ENCODE measurements at places on chromosomes 16 and 17.

DNA sequence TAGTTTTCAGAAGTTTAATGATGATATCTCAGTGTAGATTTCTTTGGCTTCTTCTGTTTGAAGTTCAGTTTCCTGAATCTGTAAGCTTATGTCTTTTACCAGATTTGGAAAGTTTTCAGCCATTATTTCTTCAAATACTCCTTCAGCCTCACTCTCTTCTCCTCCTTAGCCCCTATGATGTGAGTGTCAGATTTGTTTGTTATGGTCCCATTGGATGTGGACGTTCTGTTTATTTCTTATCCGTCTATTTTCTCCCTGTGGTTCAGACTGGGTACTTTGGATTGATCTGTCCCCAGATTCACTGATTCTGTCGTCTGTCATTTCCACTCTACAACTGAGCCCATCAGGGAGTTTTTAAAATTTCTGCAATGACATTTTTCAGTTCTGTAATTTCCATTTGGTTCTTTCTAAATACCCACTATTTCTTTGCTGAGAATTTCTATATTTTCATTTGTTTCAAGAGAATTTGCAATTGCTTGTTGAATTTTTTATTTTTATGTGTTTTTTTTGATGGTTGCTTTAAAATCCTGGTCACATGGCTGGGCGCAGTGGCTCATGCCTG is 110.9 kb downstream of the SEC14L1 start:
- no peak for DNase-seq

DNA sequence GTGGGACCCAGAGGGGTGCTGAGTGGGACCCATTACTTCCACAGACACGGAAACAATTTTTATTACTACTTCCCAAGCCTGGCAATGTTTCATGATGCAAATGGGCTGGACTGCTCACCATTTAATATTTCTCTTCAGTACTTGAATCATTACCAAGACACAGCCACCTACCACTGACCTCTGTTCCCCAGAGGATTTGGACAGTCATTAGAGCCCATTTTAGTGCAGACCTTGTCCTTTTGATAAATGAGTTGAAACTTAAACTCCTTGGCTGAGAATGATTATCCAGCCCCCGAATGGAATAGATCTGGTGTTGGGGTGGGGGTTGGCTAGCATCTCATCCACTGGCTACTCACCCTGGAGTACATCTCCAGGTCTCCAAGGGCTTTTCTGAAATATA is 33.6 kb upstream of the APOH start:
- DNase-seq, result no peak

DNA sequence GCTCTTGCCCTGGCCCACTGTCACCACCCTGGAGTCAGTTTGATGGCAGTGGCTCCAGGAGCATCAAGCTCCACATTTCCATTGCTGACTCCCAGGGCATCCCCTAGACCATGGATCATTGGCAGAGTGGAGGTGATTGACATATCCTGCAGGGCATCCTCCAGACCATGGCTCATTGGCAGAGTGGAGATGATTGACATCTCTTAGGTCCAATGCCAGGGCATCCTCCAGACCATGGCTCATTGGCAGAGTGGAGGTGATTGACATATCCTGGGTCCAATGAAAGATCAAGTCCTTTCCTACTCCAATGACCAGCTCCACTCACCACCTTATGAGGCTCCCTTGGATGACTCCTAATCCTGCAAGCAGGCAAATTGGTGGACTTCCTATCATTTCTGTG is 174.3 kb upstream of the NLRP1 start:
- DNase-seq, result peak; percentile 54

DNA sequence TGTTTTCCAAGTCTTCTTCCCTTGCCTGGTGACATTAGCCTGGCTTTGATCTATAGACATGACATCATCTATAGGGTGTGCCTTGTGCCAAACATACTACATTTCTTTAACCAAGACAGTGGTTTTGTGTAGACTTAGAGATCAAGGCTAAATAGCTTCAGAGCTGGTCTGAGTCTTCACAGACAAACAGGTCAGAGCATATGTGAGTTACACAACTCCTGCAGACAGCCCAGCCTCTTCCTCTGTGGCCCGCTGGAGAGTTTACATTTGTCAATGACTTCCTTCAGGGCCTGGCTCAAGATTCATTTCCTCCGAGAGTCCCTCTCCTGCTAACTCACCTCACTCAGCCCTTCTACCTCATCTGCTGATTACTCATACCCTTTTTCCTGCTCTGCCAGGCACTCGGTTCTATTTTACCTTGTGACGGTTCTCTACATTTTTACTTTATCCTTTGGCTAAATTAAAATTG is 73.1 kb upstream of the TANC2 start:
- peak; percentile 45 for DNase-seq

DNA sequence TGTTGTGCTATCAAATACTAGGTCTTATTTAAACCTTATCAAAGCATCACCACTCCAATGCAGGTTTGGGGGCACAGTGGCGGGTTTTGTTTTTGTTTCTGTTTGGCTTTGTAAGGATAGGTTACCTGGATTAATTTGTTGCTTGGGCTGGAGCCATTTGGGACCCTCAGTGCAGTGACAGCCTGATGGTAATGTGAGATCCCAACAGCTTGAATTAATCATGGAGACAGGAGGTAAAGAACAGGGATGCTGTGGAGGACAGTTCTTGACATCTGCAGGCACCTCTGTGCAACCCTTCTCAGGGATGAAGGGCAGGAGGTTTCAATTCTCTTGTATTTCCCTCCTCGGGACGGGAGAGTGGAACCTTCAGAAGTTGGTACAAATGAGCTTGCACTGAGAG is 40.5 kb downstream of the SHISA9 start:
- DNase-seq, result no peak
